Stimulated activated CD4-positive, alpha-beta T cell treated with anti-CD3 and anti-CD28 coated beads, Interleukin-4, amount 100 ng/mL, for 4 hours (primary cell): ENCODE measurements at places on chromosomes 2 and 18.

DNA sequence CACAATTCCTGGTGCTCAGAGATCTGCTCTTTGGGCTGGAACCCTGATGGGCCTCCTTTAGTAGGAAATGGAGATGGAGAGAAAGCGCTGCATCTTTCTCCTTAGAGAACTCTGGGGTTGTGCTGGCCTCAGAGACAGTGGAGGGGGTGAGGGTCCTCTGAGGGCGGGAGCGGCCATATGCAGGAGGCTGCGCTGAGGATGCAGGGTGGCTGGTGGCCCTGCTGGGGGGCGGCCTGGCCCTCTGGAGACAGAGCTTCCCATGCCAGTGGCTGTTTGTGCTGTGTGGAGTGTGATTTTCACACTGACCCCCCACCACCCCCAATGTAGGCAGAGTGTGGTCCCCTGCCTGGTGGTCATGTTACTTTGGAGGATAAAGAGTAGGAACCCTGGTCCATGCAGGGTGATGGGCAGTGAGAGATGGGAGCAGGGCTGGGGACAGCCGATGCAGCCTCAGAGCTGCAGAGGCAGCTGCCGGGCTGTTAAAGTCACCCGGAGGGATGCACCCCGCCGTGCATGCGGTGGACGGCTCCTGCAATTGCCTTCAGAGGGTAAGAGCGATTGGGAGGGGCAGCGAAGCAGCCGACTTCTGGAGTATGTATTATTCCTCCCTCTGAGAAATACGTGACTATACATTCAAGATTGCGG lies 194.6 kb downstream of the FAM210A start:
- DNase-seq: no peak

DNA sequence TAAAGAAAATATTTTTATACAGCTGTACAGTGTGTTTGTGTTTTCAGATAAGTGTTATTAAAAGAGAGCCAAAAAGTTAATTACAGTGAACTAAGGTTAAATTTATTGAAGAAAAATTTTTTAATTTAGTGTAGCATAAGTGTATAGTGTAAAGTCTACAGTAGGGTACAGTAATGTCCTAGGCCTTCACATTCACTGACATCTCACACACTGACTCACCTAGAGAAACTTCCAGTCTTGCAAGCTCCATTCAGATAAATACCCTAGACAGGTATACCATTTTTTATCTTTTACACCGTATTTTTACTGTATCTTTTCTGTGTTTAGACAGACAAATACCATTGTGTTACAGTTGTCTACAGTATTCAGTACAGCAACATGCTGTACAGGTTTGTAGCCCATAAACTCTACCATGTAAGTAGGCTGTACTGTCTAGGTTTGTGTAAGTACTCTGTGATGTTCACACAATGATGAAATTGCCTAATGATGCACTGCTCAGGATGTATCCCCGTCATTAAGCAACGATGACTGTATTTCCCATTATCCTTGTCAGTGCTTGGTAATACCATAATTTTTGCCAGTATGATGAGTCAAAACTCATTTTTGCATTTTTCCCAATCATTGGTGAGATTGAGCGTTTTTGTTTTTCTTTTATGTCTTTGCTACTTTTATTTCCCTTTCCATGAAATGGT lies 48.2 kb upstream of the B3GNT2 start:
- no peak for DNase-seq

DNA sequence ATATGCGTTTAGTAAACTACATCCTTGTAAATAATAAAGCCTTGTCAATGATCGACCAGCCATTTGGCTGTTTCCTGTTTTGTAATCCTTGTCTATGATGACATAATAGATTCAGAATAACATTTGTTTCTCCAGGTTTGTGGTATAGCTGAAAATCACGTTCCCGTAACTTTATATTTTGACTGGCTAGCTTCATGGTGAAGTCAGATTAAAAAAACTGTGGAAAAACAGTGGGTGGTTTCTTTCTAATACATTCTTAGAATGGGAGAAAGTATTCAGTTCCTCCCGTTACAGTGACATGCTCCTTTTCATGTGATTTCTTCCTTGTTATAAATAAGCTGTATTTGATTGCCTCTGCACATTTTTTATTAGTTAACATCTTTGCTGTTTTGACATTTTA lies 366.9 kb downstream of the NYAP2 start:
- DNase-seq: no peak

DNA sequence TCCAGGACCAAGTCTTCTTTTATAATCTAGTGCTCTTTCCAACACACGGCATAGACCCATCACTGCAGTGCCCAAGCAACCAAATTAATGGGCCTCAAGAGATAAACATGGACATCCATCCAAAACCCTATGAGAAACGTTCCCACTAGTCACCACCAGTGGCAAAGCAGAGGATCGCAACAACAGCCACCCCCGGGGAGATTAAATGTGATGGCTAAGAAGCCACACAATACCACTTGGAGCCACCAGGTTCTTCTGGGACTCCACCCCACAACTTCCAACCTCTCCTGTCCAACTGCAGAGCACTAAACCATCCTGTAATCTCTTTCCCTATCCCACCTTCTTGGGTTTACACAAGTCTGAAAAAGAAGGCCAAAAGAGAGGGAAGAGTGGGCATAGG lies 123.8 kb downstream of the BCL11A start:
- no peak for DNase-seq

- DNase-seq: no peak
Measured at GRCh38 chr2:8552293-8552801, 129.5 kb upstream of the ID2 start.

DNA sequence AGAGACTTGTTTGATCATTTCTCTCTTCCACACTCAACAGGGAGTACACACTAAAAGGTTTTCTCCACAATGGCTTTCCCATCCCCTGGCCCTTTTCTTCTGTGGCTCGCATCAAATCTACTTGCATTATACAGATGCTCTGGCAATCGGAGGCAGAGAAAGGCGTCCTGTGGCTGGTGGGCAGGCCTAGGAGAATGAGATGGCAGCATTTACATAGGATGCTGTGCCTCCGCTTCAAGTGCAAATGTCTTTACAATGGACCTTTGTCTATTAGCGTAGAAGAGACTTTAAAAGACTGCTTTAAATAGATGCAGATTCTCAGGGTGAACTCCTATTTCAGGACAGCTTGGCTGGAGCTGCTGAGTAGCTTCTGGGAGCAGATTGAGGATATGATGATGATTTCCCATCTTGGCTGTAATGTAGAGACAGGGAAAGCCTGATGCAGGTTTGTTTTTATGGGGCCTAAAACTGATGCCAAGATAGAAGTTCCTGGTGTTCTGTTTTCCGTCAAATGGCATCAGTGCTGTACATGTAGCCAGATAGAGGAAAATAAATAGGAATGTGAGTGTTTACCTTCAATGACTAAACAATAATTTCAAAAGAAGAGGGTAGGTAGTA lies 423.4 kb downstream of the RND3 start:
- DNase-seq: no peak

DNA sequence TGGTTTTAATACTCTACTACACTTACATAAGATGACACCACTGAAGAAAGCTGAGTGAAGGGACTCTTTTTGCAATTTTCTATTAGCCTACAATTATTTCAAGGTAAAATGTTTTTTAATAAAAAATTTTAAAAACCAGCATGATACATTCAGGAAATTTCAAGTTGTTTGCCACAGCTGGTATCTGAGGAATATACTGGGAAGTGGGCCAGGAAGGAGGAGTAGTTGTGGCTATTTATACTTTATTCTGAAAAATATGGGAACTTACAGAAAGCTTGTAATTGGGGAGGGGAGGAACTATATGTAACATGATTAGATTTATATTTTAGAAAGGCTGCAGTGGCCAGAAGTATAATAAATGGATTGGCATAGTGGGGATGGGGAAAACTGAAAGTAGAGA lies 40.8 kb downstream of the WDR35 start:
- no peak for DNase-seq

- DNase-seq: no peak
Measured at GRCh38 chr2:121295911-121296650, 11.1 kb upstream of the TFCP2L1 start.

DNA sequence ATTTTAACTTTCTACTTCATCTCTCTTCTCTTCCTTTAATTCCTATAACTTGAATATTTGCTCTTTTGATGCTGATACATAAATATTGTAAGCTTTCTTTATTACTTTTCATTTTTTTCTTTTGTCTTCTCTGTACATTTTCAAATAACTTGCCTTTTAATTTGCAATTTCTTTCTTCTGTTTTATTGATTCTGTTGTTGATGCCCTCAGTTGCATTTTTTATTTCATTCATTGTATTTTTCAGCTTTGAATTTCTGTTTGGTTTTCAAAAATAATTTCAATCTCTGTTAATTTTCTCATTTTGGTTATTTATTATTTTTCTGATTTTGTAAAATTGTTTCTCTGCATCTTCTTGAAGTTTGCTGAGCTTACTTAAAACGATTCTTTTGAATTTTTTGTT lies 47.0 kb downstream of the AQP4 start:
- no peak for DNase-seq

DNA sequence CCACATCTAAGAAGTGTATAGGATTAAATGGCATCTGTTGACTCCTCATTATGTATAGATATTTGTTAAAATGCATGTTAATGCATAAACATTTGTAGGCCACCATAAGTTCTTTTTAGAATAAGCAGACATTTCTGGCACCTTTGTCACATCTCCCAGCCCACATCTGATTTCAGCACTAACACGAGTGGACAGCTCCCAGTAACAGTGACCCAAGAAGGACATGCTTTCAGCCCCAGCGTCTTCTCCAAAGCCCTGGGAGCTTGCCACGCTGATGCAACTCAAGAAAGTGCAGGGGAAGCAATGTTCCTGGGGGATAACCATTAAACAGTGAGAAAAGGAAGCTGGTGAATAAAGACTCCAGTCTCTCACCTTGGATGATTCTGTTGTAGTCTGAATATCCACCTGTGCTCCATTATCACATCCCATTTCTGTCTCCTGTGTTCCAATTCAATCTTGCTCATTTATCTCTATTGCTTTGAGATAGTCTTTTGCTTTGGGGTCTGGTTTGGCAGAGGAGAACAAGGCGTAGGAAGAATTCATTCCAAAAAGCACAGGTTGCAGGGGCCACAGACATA lies 182.6 kb upstream of the THSD7B start:
- no peak for DNase-seq

DNA sequence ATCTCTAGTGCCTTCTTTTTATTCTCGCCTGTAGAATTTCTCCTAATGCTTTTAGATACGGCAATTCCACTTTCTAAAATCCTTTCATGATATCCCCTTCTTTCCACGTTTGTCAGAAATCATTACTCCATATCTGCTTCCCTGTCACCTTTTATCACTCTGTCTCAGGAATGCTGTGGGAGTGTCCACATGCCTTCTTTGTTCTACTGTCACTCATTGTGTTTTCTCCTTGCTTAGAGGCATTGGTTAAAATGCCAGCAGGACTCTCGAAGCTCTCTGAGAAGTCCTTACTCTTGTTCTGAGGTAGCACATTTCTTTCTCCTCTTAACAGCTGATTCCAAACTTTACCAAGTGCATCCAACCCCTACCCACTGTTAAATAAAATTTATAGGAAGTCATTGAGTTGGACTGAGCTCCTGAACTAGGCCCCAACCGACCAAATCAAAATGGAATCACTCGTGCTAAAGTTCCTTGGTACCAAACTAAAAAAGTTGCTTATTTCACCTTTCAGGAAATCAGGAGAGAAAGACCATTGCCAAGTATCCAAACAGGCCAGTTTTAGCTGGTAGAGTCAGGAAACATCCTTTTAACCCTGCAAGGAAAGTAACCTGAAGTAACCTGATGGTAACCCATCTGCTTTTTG lies 10.6 kb upstream of the GALNT5 start:
- DNase-seq: no peak

DNA sequence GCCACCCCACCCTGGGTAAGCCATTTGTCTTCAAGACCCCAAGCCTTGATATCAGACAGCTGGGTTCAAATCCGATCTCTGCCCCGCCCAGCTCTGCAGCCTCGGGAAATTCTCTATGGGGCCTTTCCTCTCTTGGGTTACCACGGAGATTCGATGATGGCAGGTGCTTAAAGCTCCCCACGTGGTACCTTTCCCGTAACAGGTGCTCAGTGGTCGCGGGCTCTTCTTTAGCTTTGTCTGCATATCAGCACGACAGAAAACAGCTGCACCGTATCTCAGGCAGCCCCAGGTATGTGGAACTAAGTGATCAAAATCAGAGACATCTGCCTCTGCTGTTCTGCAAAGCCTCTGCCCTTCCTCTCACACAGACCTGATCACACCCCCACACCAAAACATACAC lies 37.4 kb downstream of the TTC32 start:
- no peak for DNase-seq

DNA sequence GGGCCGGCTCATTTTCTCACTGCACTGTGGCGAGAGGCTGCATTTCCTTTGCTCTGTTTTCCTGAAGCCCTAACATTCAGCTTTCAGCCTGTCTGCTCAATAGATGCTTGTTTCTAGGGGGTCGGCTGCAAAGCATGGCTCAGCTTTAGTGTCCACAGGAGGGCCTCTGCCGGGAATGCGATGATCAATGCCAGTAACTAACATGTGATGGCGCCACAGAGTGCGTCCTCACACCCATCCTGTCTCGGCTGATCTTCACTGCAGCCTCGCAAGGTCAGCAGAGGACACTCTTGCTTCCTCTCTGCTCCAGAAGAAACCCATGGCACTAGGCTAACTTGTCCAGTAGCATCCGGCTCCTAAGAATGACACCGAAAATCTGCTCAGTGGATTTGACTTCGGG lies 156.4 kb upstream of the PXDN start:
- no peak for DNase-seq

DNA sequence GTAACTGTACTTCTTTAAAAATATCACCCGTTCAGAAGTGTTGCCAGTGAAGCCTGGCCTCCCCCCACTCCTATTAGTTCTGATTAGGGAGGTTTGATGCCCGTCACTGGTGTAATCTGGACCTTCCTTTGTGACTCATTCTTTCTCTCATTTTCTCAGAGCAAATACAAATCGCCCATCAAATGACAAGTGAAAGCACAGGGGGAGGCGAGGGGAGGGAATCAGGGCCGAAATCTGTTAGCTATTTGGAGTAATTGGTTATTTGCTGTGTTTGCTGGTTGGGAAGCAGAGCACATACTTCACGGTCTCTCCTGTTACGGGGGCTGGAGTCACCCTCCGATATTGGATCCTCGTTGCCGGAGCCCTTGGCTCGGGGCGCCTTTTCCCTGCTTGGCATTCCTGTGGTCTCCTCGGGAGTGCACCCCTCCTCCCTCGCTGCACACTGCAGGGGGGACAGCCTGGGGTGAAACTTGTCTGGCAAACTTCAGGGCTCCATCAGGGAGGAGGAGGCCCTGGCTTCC lies 178.1 kb downstream of the DYSF start:
- DNase-seq: no peak

DNA sequence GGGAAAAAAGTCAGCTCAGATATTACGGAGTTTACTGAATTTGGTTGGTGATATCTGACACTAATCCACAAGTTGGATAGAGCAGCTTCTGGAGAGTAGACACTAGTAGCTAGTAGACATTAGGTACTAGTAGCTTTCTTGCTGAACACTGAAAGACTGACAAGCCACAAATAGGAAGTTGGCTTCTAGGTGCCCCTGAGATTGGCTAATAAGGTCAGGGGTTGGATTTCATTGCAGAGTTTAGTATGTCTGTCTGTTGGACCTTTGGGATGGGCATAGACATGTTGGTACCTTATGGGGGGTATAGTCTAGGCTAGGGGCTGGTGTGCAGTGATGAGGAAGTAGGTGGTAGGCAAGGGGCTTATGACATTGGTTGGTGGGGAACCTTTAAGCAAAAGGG lies 164.9 kb upstream of the LRRTM1 start:
- DNase-seq: no peak

GRCh38 chr2:100655936-100656534 lies 93.2 kb downstream of the PDCL3 start:
- no peak for DNase-seq

- no peak for DNase-seq
Measured at GRCh38 chr2:30481323-30481800, 34.3 kb downstream of the LCLAT1 start.

GRCh38 chr18:21053127-21053526 lies 58.5 kb downstream of the ROCK1 start:
- no peak for DNase-seq
